ENCODE measurements at places on chromosomes 4 and X.
A peak's percentile ranks its signal among the peaks of the same experiment; 100 is the strongest.

DNA sequence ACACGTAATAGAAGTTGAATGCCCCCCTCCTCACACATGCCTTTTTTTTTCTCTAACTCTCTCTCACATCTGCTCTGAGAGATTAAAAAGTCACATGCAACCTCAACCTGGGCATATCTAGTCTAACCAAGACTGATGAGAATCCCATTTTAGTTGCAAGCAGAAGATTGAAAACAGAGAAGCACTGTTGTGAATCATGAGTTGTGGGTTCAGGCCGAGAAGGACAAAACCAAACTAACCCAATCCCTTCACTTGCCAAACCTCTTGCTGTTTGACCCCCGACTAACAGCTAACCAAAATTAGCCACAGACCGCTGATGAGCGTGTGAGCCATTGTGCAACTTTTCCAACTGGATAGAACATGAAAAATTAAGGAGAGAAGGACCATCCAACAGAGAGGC is 31.8 kb downstream of the CXCL1 start:
- no peaks in the 10 kb centered on the region for H3K4me1 ChIP-seq
- no peaks in the 10 kb centered on the region for H3K36me3 ChIP-seq
- no peaks in the 10 kb centered on the region for H3K27me3 ChIP-seq
- no peak for DNase-seq
- H3K4me3 ChIP-seq, result no peak overlapping the region
- H3K27ac ChIP-seq, result no peak overlapping the region

DNA sequence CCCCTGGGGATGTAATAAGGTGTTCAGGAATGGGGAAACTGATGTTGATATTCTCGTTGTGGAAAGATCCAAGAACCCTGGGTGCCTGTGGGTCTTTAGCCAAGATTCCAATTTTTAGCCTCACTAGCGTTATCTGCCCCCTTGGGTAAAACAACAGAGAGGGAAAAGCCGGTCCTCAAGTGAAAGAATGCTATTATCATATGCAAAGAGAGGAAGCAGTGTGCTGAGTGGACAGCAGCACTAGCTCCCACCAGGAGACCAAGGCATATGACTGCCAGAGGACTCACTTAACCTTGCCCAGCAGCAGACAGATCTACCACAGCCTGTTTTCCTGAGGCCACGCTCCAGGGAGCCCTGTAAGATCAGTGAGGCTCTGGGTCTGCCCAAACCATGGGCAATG is 257.9 kb upstream of the CPEB2 start:
- H3K27ac ChIP-seq, result no peak overlapping the region
- H3K4me1 ChIP-seq, result no peaks in the 10 kb centered on the region
- DNase-seq, result no peak
- no peak overlapping the region for H3K4me3 ChIP-seq
- H3K27me3 ChIP-seq, result no peaks in the 10 kb centered on the region

DNA sequence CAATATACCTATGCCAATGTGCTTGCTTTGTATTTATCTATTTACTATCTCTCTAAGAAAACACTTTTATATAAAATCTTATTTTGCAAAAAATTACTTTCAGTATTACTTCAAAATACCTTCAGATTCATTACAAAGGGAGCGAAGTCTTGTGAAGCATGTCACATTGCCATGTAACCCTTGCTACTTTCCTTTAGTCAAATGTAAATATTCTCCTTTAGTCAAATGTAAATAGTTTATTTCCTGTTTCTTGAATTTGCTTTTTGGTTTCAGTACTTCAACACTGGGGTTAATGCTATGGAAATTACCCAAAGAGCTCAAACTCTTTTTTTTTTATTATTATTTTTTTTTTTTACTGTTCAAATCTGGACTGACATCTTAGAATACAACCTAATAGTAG is 383.3 kb downstream of the GRXCR1 start:
- H3K27ac ChIP-seq, result no peak overlapping the region
- no peaks in the 10 kb centered on the region for H3K4me1 ChIP-seq
- no peak overlapping the region for H3K4me3 ChIP-seq
- DNase-seq, result no peak
- H3K27me3 ChIP-seq, result no peaks in the 10 kb centered on the region

GRCh38 chrX:119045884-119046283 is 26.9 kb upstream of the CT47C1 start:
- H3K27me3 ChIP-seq, result peaks cover 3% of the 10 kb centered on the region
- H3K27ac ChIP-seq, result no peak overlapping the region
- no peak overlapping the region for H3K4me3 ChIP-seq
- no peaks in the 10 kb centered on the region for H3K4me1 ChIP-seq

DNA sequence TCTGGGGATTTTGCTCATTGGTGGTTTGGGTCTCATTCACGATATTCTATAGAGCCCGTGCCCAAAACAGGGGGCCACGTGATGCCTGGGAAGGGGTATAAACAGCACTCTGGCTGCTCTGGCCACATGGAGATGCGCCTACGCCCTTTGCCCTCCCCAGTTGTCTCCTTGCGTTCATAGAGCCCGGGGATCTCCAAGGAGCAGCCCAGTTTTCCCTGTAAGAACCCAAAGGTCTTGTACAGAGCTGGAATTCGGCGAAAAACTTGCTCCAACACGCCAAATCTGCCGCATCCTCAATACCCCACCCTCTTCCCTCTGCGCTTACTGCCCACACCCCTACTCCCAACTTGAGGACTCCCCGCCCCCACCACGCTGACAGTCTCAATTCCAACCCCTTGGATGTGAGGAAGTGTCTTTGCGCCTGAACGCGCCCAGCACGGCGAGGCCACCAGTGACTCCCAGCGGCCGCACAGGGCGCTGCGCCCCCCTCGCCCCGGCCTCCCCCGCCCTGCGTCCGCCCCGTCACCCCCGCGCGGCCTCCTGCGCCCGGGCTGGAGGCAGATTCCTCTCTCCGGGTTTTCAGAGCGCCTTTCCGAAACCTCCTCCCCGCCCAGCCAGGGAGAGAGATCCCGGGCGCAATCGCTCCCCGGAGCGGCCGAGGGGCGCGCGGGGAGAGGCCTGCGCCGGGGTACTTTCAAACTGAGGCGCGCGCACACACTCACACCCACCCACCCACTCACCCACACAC is at the start of gene NHS:
NHS (plus strand) TSS at position 582 of the 748 bp plus-strand sequence. CDS start 558 bp downstream, outside the sequence.
- peak; percentile 34 for DNase-seq
- no peaks in the 10 kb centered on the region for H3K36me3 ChIP-seq
- peaks cover 11% of the 10 kb centered on the region for H3K4me1 ChIP-seq
- peak within 1 kb of the TSS; percentile 39 for H3K4me3 ChIP-seq
- H3K27ac ChIP-seq, result peak within 1 kb of the TSS; percentile 7

DNA sequence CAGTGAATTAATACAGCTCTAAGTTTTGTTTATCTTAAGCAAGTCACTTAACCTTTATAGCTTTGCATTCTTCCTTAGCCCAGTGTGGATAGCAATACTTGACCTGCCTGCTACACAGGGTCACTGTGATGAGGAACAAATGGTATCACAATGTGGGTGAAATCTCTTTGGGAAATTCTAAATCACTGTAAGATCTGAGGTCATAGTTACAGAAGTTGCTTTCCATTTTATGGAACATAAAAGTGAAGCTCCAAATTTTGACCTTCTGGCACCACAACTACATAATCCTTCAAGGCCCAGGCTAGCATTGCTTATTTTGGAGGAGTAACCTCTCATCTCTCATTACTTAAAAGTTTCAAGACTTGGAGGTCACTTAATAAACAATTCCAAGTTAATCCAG is 227.7 kb downstream of the USP46 start:
- H3K27ac ChIP-seq, result no peak overlapping the region
- no peak for DNase-seq
- H3K27me3 ChIP-seq, result no peaks in the 10 kb centered on the region

DNA sequence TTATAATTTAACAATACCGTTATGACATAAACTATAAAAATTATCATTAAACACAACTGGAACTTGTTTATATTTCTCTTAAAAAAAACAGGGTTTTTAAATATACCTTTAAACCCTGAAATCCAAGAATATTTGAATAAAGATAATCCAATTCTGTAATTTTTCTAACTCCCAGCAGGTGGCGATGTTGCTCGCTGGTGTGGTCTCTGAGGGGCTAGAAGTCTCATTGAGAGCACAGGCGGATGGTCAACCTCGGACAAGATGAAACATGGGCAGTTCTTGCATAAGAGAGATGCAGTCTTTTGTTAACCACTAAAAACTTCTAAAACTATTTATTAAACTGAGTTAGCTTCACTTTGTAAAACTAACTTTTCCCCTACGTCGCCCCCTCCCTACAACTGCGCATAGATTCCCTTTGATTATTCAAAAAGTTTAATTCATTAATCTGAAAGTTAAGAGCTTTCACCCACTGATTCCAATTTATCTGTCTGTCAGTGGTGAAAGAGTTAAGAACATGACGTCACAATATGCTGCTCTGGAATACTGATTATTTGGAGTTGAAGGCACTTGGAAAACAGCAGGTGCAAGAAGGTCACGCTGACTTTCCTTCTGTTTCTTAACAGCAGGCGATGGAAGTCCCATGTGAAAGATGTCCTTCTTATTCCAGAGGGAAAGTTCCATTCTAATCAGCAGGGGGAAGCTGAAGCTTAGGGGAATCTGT is 29.5 kb downstream of the DMP1 start:
- no peaks in the 10 kb centered on the region for H3K4me1 ChIP-seq
- no peak overlapping the region for H3K4me3 ChIP-seq
- H3K36me3 ChIP-seq, result no peaks in the 10 kb centered on the region
- H3K27ac ChIP-seq, result no peak overlapping the region
- peak; percentile 48 for DNase-seq

- no peak overlapping the region for H3K4me3 ChIP-seq
- H3K36me3 ChIP-seq, result no peaks in the 10 kb centered on the region
- H3K27ac ChIP-seq, result peak overlapping the region; percentile 10
Observed at GRCh38 chr4:153521999-153522801, 56.0 kb downstream of the TMEM131L start.

DNA sequence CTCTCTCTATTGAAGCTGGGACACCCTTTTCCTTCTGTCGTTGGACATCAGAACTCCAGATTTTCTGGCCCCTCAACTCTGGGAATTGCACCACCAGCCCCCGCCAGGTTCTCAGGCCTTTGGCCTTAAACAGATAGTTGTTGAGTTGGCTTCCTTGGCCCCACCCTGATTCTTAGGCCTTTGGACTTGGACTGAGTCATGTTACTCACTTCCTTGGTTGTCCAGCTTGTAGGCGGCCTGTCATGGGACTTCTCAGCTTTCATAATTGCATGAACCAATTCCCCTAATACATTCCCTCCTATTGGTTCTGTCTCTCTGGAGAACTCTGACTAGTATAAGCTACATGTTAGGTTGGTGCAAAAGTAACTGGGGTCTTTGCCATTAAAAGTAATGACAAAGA is 195.7 kb downstream of the GPAT3 start:
- H3K27me3 ChIP-seq, result no peaks in the 10 kb centered on the region
- H3K4me3 ChIP-seq, result no peak overlapping the region
- H3K27ac ChIP-seq, result no peak overlapping the region
- no peaks in the 10 kb centered on the region for H3K4me1 ChIP-seq
- DNase-seq, result no peak
- H3K36me3 ChIP-seq, result no peaks in the 10 kb centered on the region

DNA sequence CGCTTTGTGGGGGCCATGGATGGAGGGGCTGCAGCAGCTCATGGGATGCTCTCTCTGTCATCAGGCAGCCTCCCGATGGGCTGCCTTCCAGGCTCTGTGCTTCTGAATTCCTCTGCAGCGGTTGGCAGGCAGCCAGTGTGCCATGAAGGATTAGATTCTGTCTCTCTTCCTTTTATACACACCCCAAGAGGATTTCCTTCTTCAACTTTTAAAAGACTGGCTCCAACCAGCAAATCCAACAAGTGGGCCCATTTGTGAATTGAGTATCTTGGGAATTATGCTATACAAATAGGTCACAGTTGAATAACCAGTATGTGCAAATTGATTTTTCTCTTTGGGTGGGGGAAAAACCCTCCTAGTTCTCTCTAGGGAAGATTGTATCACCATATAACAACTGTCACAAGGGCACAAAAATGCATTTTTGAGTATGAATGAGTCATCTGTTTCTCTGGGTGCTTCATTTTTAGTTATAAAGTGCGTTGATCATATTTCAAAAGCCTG is 96.8 kb upstream of the FAT1 start:
- no peak overlapping the region for H3K4me3 ChIP-seq
- H3K4me1 ChIP-seq, result no peaks in the 10 kb centered on the region
- no peaks in the 10 kb centered on the region for H3K36me3 ChIP-seq
- no peaks in the 10 kb centered on the region for H3K27me3 ChIP-seq

DNA sequence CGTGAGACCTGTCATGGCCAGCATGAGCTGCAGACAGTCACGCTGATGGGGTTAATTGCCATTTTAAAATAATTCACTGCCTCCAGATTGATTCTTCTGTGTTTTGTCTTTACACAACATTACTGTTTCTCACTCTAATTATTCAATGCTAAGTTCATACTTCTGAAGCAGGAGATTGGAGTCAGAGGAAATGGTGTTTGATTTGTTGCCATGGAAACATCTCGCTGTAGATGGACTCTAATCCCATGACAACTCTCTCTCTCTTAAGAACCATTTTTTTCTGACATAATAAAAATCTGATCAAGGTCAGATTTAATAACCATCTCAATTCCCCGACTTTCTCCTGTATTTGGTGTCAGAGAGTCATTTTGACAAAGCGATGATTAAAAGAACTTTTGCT is 209.0 kb downstream of the IDS start:
- no peaks in the 10 kb centered on the region for H3K36me3 ChIP-seq
- H3K27ac ChIP-seq, result no peak overlapping the region
- no peak for DNase-seq
- H3K4me3 ChIP-seq, result no peak overlapping the region

DNA sequence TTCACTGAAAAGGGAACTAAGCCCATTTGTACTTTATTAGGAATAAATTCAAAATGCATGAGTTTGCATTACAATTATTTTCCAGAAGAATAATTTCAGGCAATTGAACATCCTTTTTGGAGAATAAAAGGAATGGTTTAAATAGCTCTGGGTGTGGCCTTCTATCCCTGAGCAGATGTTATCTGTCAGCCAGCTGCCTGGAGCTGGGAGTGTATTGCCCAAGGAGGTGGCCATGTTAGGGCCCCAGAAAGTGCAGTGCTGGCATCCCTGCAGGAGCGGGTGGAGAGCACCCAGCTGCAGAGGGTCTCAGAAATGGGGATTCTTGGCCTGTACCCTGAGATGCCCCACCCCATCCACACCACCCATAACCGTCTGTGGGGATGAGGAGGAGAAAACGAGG is 21.6 kb upstream of the VEGFD start:
- H3K27me3 ChIP-seq, result no peaks in the 10 kb centered on the region
- no peak for DNase-seq
- H3K27ac ChIP-seq, result no peak overlapping the region
- H3K4me3 ChIP-seq, result no peak overlapping the region
- no peaks in the 10 kb centered on the region for H3K36me3 ChIP-seq
